ENCODE measurements at places on chromosomes 5 and 9.

DNA sequence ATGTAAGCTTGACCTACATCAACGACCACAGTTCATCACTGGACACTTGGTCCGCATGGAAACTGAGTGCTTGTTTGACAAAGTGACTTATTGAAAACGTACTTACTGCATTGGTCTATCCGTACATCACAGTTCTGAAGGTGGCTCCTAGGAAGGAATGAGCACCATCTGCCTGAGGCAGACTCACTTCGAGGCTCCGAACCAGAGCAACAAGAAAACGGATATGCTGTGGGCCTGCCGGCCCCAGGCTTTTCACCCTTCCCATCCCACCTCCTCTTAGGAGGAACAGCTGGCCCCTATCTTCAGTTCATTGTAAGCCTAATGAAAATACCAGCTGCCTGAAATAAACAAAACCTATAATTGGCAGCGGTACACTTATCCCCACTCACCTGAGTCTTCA, 67.2 kb upstream of the TSLP start:
- DNase-seq: no peak
- no peaks in the 10 kb centered on the region for H3K4me1 ChIP-seq
- no peak overlapping the region for H3K27ac ChIP-seq
- no peaks in the 10 kb centered on the region for H3K36me3 ChIP-seq

DNA sequence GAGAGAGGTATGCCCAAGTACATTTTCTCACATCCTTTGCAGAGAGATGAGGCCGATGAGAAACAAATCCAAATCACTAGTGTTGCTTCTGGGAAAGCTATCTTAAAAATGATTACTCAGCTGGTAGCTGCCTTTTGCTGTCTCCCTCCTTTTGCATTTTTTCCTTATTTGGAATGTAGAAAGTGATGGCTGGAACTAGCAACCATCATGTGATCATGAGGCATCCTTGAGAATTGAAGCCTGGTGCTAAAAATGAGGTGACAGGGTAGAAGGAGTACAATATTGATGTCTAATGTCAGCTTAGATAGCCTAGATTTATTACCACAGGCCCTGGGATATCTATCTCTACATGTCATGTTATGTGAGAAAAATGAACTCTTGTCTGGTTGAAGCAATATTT, 109.3 kb upstream of the TAF11L2 start:
- no peak overlapping the region for H3K4me3 ChIP-seq
- H3K4me1 ChIP-seq: no peaks in the 10 kb centered on the region
- DNase-seq: no peak
- no peaks in the 10 kb centered on the region for H3K27me3 ChIP-seq
- H3K36me3 ChIP-seq: no peaks in the 10 kb centered on the region

DNA sequence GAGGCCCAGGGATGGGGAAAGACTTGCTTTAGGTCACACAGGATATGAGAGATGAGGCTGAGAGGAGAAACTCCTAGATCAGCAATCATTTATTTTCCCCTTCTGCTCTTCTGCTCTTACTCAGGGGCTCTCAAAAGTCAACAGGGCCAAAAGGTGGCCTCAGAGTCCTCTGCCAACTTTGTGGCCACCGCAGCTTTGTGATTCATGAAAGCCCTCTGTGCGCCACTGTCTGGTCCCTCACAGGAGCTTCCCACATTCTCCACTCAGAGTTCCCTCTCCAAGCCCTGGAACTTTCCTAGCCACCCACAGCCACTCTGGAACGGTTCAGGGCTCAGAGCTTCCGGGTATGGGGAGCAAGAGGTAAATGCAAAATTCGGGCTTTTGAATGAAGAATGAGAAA, 82.4 kb downstream of the COL27A1 start:
- no peak overlapping the region for H3K27ac ChIP-seq
- no peak for DNase-seq
- H3K27me3 ChIP-seq: no peaks in the 10 kb centered on the region
- peaks cover 5% of the 10 kb centered on the region for H3K4me1 ChIP-seq
- no peaks in the 10 kb centered on the region for H3K36me3 ChIP-seq

DNA sequence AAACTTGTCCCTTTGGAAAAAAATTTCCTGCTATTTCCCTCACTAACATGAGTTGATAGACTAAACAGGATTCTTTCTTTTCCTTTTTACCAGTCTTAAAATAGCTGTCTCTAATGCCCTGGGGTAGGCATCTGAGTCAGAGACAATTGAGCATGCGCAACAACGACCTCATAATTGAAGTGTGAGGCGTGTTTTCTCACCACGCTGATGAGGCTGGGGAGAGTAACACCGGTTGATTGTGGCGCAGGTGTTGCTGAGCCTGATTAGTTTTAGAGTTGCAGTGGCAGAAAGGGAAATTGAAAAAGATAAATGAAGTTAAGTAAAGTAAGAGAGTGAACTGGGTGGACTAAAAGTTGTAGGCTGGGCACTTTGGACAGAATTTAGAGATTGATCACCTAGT, 213.7 kb downstream of the TLR4 start:
- no peak for DNase-seq
- no peak overlapping the region for H3K27ac ChIP-seq
- no peaks in the 10 kb centered on the region for H3K27me3 ChIP-seq
- no peak overlapping the region for H3K4me3 ChIP-seq

DNA sequence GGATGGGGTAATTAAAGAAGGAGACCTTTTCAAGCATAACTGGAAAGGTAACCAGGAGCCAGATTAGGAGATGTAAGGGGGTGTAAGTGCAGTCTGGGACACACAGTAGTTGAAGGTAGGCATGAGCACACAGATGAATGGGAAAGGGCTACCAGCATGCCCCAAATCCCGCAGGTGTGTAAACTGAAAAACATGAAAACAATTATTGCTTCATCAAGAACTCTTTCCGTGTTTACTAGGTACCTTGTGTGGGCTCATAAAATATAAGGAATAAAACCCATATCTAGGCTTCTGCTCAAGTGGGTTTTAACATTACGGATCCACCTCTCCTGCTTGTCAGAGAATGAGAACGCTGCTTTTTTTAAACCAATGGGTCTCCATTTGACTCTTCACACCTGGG, 1.1 kb downstream of the MAPKAP1 start:
- H3K27ac ChIP-seq: no peak overlapping the region
- no peak overlapping the region for H3K4me3 ChIP-seq
- no peaks in the 10 kb centered on the region for H3K36me3 ChIP-seq
- H3K4me1 ChIP-seq: peaks cover 18% of the 10 kb centered on the region
- DNase-seq: no peak
- no peaks in the 10 kb centered on the region for H3K27me3 ChIP-seq

DNA sequence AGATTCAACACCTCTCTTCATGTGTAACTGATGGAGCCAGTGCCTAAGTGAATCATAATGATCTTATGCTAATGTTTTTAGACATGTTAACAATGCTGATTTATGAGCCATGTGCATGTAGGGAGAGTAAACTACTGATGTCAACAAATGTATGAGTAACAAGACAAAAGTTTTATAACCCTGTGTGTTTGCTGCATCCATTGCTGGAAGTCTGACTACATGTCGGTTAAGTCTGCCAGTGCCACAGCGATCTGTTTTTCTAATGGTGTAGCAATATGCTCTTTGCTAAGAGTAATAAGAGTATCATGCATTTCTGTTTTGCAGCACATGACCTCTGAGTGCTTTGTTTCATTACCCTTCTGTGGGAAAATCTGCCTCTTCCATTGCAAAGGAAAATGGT, 26.4 kb upstream of the TMOD1 start:
- DNase-seq: no peak
- peaks cover 5% of the 10 kb centered on the region for H3K4me1 ChIP-seq
- peaks cover 6% of the 10 kb centered on the region for H3K36me3 ChIP-seq
- no peak overlapping the region for H3K27ac ChIP-seq

- H3K4me3 ChIP-seq: no peak overlapping the region
- no peak for DNase-seq
- no peak overlapping the region for H3K27ac ChIP-seq
Observed at GRCh38 chr5:157203417-157203816, 22.8 kb downstream of the ITK start.

- H3K27me3 ChIP-seq: no peaks in the 10 kb centered on the region
- H3K4me1 ChIP-seq: no peaks in the 10 kb centered on the region
- no peaks in the 10 kb centered on the region for H3K36me3 ChIP-seq
- H3K27ac ChIP-seq: no peak overlapping the region
- no peak overlapping the region for H3K4me3 ChIP-seq
- no peak for DNase-seq
Observed at GRCh38 chr5:101160002-101160401, 256.9 kb upstream of the ST8SIA4 start.

GRCh38 chr5:162067655-162068411, at the start of gene GABRG2:
Gene GABRG2, plus strand, starts transcription at chr5:162067773. Its CDS starts 227 bp downstream, at chr5:162068000.
- H3K4me1 ChIP-seq: no peaks in the 10 kb centered on the region
- no peaks in the 10 kb centered on the region for H3K27me3 ChIP-seq
- H3K36me3 ChIP-seq: no peaks in the 10 kb centered on the region
- no peak within 1 kb of the TSS for H3K4me3 ChIP-seq
- no peak within 1 kb of the TSS for H3K27ac ChIP-seq

DNA sequence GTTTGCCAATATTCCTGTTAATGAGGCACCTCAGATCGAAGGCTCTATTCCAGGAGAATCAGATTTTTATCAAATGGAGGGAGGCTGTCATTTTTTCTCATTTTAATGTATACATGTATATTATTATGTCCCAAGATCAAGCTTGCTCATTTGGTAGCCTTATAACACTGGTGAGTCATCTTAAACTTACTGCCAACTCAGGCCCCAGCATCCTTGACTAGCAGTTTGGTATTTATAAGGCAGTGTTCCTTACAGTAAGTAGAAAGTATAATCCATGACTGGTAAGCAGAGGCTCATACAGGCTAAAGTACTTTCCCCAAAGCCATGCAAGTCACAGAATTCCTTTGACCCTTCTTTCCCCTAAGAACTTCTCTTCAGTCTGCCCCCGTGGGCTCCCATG, 90.7 kb upstream of the NR3C1 start:
- H3K27ac ChIP-seq: no peak overlapping the region
- H3K36me3 ChIP-seq: no peaks in the 10 kb centered on the region
- no peaks in the 10 kb centered on the region for H3K27me3 ChIP-seq
- no peak for DNase-seq
- peaks cover 13% of the 10 kb centered on the region for H3K4me1 ChIP-seq

Data from body of pancreas (tissue), 4 donors.